ENCODE measurements at places on chromosomes 2 and 18. TPM values are rescaled to one million over a fixed set of nuclear protein-coding genes. Genes with fewer than 3 reads are reported as not detected.

Gene BARD1
- total RNA-seq: 25.9 TPM

Gene MOGAT1
- not detected for total RNA-seq

Gene LYPD6B
- total RNA-seq: 5.4 TPM

Gene RMND5A
- total RNA-seq: 32.1 TPM

Gene CDCA7
- total RNA-seq: 24.6 TPM

Gene EMILIN2
- total RNA-seq: 2.5 TPM

Gene PSMA8
- total RNA-seq: not detected

Gene FAM161A
- total RNA-seq: 1.4 TPM

- DNase-seq: peak; percentile 17
Observed at GRCh38 chr2:19700861-19701585, 200.8 kb downstream of the TTC32 start.

GRCh38 chr18:11994336-11994702 lies 13.0 kb downstream of the IMPA2 start:
- no peak for DNase-seq

DNA sequence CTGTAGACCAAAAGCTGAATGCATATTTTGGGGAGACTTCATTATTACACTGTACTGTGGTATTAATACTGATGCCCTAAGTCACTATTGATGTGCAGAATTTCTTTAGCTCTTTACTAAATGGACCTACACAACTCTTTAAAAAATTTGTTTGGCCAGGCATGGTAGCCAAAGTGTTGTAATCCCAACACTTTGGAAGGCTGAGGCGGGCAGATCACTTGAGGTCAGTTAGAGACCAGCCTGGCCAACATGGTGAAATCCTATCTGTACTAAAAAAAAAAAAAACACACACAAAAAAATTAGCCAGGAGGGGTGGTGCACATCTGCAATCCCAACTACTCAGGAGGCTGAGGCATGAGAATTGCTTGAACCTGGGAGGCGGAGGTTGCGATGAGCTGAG lies 6.4 kb downstream of the TMEM182 start:
- DNase-seq: no peak

- DNase-seq: no peak
Observed at GRCh38 chr2:3356799-3357198, 20.8 kb downstream of the EIPR1 start.

- no peak for DNase-seq
Observed at GRCh38 chr18:32303400-32303799, 113.6 kb downstream of the MEP1B start.

DNA sequence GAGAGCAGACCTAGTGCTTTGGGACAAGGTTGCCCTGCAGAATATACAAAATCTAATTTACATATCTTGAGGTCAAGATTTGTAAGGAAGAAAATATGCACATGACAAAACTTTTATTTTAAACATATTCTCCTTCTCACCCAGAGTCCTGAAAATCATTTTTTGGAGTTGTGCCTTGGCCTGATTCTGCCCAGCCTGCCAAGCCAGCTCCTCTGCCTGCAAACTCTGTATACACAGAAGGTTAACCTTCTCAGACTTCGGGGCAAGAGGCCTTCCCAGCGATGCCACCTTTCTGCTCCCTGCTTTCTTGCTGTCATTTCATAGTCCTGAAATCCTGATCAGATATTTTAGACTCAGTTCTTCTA lies 95.8 kb upstream of the CAVIN2 start:
- no peak for DNase-seq

DNA sequence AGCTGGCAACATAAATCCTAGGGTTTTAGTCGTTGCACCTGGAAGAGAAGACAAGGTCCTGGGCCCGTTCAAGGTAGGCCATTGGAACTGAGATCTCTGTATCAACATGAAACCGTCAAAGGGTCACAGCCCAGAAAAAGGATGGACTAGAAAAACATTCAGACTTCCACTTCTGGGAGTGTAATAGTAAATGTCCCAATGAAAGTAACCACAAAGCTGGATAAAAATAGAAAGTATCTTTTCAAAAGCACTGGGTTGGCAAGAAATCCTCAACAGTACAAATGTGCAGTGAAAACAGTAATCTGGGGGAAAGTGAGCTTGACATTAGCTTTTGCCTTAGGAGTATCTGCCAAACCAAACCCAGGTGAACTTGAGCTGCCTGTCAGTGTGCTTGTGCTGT lies 12.9 kb downstream of the CGREF1 start:
- DNase-seq: no peak

GRCh38 chr18:12336171-12336613 lies 28.2 kb downstream of the TUBB6 start:
- no peak for DNase-seq

DNA sequence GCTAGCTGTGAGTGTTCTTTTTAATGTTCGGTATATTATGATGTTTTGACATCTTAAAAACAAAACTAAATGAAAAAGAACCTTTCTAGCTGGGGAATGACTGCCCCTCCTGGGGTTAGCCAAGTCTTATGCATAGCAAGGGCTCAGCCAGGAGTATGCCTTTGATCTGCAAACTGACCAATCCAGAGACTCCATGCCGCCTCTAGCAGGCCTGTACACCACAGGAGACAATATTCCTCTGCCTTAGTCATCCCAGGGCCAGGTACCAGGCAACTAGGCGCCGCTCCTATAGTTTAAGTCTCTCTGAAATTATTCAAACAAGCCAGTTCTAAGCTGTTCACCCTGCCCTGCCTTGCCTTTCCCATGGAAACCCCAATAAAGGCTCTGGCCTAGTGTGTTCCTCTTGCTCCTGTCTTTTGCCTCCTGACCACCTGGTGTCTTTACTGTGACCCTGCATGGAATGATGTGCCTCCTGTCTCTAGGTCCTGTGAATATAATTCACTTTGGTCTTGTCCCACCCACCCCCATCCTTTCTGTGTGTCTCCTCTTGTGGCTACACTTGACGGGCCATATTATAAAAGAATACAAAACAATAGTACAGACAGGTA lies 52.0 kb upstream of the CHN1 start:
- DNase-seq: no peak

- no peak for DNase-seq
Observed at GRCh38 chr2:24774373-24774772, 18.8 kb downstream of the PTRHD1 start.

- DNase-seq: peak; percentile 62
Observed at GRCh38 chr2:170530284-170530745, 184.8 kb upstream of the SP5 start.

DNA sequence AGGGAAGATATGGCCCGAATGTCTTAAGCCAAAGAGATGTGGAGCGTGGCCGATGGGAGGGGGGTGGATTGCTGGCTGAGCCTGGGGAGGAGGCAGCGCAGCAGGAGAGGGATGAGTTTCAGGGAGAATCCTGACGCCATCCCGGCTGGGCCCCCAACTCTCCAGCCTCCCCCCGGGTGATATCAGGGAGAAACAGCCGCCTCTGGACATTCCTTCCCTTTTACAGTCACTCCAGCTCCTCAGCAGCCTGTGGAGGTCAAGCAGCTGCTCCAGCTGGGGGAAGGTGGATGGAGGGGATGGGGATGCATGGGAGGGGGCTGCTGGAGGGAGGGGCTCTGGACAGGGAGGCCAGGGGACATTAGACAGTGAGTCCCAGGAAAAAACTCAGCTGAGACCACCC lies 9.5 kb upstream of the DES start:
- DNase-seq: no peak

- DNase-seq: peak; percentile 74
Observed at GRCh38 chr18:25097569-25098056, 254.4 kb downstream of the ZNF521 start.
